ENCODE measurements at places on chromosomes 3 and 15. TPM values are rescaled to one million over a fixed set of nuclear protein-coding genes. Genes with fewer than 3 reads are reported as not detected.

ASB14 gene
- not detected for total RNA-seq

TRH gene
- 1.6 TPM for total RNA-seq

ARIH2 gene
- 120 TPM for total RNA-seq

CPA3 gene
- total RNA-seq = not detected

P2RY1 gene
- 8.8 TPM for total RNA-seq

Measured in parietal lobe (tissue), 2 donors.